ENCODE measurements at places on chromosomes 11 and 22.
A peak's percentile ranks its signal among the peaks of the same experiment; 100 is the strongest.

- DNase-seq, result no peak
These were observed 1.7 kb downstream of the CTSD start for GRCh38 chr11:1761857-1762536.

DNA sequence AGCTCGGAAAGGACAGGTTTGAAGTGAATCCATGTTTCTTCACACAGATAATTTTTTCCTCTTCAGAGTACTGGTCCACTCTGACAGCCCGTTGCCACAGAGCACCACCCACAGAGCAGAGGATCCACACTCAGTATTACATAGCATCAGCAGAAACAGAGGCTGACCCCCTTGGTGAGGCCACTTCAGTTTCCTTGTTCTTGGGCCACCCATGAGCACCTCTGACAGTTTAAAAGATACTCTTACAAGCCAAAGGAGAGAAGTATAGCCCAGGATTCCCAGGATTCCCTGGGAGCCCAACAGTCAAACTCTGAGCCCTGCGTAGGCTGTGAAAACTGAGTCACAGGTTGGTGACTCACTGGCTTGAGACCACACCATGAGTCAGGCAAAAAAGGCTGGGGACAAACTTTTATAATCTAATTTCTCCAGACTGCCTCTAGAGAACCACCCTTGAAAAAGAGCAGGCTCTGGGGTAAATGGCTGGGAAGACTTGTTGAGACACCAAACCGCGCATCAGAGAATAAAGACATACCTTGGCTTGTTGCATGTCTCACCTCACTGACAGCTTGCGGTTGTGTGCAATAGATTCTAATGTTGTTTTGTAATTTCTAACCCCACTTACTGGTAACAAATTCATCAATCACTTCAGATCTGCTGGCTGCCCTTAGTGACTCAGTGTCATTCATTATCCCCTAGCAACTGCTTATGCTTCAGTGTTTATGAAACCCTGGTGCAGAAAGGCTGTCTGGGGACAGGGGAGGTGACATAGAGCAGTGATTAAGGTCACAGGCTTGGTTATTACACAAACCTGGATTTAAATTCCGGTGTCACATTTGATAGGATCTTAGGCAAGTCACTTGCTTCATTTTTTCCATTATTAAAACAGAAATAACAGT is 56.9 kb upstream of the PRSS23 start:
- DNase-seq, result no peak

DNA sequence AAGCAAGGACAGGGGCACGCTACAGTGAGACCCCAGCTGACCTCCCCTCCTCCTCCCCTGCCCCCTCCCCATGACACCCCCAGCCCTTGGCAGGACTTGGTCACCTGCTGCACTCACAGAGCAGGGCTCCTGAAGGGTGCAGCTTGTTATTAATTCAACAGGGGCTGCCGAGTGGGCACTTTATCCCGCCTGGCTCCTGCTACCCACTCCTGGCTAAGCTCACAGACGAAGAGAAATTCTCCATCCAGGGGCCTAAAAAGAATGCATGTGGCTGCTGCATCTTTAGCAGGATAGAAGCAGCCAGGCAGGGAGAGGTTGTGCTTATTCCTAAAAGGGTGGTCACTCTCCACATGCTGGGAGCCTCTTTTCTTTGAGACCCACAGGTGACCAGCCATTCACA is 40.3 kb downstream of the GALNT18 start:
- DNase-seq, result no peak

GRCh38 chr11:17423533-17424310 is 35.3 kb upstream of the KCNJ11 start:
- no peak for DNase-seq

GRCh38 chr22:11066458-11067285 is 4461.3 kb upstream of the OR11H1 start:
- peak; percentile 55 for DNase-seq

- DNase-seq, result no peak
These were observed 1276.9 kb downstream of the TBC1D22A start for GRCh38 chr22:48039326-48039725.

- no peak for DNase-seq
These were observed 17.8 kb downstream of the GRAMD4 start for GRCh38 chr22:46637711-46638600.

DNA sequence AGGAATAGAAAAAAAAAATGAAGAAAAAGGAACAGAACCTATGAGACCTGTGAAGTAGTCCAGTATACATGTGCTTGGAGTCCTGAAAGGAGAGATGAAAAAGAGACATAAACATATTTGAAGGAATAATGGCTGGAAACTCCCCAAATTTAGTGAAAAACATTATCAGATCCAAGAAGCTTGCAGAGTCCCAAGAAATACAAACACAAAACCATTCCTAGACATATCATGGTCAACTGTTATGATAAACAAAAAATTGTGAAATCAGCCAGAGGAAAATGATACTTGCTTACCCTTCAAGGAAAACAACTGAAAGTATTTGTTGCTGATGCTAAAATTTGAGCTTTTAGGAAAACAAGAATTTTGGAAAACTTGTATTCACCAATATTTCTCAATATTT is 250.1 kb downstream of the DDX10 start:
- no peak for DNase-seq

DNA sequence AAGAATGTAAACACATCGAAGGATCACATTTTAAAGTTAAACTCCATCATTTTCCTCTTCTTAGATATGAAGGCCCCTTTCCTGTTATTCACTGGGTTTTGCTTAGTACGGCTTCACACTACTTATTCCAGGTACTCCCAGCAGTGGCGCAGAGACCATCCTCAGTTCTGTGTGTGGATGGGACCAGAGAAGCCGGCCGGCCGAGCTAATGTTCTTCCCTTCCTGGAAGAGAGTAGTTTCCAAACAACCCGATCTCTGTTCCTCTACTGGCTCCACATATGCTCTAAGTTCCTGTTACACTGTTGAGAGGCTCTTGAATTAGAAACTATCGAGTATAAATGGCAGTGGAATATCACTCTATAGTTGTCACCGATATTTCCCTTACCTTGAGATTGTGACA is 684 bp upstream of the NFRKB start:
- DNase-seq, result no peak

Measured in GM13977 (cell line).